ENCODE measurements at places on chromosomes 6 and 20. TPM values are rescaled to one million over a fixed set of nuclear protein-coding genes. Genes with fewer than 3 reads are reported as not detected.

The C6orf58 gene
- total RNA-seq, result not detected

The CCM2L gene
- total RNA-seq, result 0.65 TPM

The PNPLA1 gene
- 0.49 TPM for total RNA-seq

The KIF25 gene
- not detected for total RNA-seq

The PRDM13 gene
- total RNA-seq, result not detected

The ADAM33 gene
- 11.2 TPM for total RNA-seq

The ESR1 gene
- under 0.01 TPM for total RNA-seq

The HUS1B gene
- not detected for total RNA-seq

The LINC00237 gene
- not detected for total RNA-seq

The SLC25A27 gene
- total RNA-seq, result 2.3 TPM

The XPO5 gene
- total RNA-seq, result 16.7 TPM

The GSTA5 gene
- not detected for total RNA-seq

Data from cardiac atrium fibroblast (primary cell).